ENCODE measurements at places on chromosomes 2 and 18.

DNA sequence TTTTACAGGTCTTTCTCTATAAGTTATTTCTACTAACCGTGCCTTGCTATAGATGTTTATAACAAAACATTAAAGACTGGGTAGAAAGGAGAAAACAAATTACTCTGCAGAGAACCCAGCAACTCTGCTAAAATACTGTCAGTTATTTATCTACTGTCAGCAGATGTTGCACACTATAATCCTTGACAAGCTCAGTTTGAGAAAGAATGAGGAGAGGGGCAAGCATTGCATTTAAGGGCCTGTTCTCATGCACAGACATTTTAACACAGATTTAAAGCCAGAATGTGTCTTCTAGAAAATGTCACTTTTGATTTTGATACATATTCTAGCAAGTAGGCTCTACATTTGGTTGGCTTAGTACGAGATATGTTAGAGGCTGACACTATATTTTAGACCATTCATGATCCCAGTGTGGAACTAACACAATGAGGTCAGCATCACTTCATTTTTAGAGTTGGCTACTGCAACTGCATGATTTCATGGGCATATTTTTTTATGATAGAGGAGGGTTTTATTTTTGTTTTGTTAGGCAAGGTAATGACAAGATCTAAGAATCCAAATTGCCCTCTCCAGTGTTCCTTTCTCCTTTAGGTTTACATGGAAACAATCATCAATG, 516.4 kb downstream of the ZEB2 start:
- DNase-seq: no peak

DNA sequence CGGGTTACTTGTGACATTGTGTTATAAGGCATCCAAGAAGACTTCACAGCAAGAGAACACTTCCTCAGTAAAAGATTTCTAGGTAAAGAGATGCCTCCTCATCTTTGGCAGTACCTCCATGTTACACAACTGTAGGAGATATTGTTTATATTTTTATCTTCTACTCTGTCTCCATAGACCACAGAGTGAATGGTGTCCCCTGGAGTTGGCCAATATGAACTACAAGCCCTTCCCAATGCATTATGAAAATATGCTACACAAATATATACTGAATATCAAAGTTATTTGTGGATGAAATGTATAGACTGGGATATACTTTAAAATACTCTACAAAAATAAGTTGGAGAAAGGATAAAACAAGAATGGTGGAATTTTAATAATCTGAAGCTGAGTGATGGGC, 46.7 kb downstream of the MBOAT2 start:
- no peak for DNase-seq

DNA sequence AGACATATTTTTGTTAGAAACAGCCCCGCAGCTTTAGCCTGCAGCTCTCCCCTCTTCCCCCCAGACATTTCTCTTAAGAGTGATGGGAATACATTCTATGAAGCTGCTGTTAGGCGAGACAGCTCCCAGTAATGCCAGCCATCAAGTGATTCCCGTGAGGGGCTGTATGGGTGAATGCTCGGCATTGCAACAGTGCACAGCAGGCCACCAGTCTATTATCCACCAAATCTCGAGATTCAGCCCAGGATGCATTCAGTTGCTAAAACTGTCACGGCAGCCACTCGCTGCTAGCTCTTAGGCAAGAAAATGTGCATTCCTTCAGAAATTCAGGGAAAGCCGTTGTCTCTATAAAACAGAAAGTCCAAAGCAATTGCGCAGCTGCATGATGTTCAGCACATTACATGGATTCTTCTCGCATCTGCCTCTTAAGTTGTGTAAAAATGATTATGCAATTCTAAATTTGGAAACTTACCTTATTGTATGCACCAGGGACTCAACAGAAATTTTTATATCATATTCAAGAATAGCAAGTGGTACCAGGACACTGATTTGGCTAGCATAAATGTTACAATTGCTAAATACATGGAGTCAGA, 211.3 kb upstream of the ARL4C start:
- DNase-seq: no peak

DNA sequence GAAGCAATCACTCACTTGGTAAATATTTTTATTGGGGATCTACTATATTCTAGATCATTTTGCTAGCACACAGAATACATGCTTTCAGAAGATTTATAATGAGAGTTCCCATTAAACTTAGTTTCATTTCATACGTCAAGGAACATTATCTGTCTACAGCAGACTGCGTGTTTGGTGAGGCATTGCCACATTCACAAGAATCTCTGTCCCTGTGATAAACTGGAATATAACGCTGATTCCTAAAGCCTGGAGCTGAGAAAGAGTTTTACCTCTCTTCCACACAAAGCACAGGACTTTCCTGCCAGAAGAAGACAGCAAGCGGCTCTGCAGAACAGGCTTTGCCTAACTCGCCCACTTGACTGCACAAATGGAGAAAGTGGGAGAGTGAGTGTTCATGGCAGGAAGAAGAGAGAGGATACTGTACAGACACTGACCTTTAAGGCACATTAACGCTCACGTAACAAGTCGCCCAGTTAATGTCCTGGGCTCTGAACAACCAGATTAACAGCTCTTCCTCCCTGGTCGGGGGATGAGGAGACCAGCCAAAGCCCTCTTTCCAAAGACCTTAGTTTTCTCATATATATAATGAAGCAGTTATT, 356.2 kb downstream of the GPD2 start:
- no peak for DNase-seq

DNA sequence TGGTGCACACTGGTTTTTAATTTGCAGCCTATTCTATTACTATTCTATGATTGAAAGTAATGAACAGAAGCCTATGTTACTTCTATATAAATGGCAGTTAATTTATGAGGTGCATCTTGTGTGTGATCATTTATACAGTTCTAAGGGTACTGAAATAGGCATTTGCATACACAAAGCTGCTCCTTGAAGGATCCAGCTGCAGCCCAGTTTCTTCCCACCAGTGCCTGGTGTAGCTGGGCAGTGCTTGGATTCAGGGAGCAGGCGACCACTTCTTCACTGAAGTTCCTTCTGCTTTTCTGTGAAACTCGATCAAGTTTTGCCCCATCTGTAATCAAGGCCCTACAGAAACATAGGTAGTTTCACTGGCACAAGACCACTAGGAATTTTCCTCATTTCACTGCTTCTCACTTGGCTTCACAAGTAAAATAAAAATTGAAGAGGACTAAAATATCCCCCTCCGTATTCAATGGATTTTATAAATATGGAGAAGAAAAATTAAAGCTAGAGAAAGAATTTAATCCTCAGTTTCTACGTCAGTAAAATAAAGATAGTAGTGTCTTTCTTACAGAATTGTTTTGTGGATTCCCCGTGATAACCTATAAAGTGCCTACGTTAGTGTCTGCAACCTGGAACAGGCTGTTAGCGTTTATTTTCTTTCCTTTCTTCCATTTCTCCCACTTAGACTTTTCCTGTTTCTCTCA, 1.7 kb upstream of the LPIN2 start:
- DNase-seq: no peak

DNA sequence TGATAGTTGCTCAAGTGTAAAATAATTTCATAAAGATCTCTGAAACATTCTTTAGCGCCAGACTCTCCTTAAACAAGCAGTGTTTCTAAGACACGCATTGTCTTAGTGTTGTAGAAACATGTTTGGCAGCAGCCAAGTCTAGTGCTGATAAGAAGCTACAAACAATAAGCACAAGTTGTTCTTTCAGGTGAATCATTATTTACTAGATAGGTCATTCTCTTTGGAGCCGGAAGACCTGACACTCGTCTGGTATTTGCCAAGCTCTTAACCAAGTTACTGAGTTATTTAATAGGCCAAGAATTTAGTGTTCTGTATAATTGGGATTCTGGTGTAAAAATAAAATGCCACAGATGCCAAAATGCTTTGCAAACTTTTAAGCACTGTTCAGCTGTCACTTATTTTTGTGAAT, 852.1 kb downstream of the CPS1 start:
- no peak for DNase-seq

DNA sequence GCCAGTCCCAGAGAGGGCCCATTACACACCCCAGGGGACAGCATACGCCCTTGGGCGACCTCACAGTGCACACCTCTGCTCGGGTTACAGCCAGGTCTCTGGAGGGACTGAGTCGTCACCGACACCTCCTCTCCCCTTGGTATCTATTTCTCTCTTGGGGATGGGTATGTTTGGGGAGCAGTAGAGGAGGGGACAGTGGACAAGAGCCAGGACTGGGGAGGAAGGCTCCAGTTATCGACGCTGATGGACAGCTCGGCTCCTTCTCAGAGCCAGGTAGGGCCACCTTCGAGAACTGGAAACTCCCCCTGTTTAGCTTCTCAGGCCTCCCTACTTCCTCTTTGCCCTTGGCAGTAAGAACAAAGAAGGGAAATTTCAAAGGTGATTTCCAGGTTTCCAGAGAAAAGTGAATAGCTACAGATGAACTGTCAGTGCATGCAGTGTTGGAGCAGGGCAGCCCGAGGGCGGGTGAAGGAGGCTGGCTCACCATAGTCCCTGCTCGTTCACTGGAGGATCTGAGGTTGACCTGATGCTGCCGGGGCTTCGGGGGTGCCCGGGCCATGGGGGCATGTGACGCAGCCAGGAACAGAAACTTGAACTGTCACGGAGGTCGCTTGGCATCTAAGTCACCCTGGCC, 4.4 kb upstream of the SEMA4C start:
- DNase-seq: no peak

- DNase-seq: no peak
These were observed 198.0 kb upstream of the CCDC150 start for GRCh38 chr2:196441527-196441926.

DNA sequence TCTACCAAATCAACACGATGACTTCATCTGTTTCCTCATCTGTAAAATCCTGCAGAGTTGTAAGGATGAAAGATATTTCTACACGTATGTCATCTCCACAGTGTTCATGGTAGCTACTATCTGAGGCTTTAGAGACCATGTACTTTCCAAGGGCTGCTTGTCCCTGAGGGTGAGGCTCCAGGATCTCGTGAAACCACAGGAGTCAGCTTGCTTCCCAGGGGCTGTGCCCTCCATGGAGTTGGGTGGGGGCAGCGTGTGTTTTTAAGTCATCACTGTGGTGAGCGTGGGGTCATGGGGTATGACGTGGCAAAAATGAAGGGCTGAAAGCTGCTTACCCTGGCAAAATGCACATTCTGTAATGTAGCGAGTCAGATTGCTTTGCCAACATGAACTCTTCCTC, 81.6 kb downstream of the ASAP2 start:
- no peak for DNase-seq

- no peak for DNase-seq
These were observed 100.7 kb upstream of the FOSL2 start for GRCh38 chr2:28291811-28292440.

DNA sequence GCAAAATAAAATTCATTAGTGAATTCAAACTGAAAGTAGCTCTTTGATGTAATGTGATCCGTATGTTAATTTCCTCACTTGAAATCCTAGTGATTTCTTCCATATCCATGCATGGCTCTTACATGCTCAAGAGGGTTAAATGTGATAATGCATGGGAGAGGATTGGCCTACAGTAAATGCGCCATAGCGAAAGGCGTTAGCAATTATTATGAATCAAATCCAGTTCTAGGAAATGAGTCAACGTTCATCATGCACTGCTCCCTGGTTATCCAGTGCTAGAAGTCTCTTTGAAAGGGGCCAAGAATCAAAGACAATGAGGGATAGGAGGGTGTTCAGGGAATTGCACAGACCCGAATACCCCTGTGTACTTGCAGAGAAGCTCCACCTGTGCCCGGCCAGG, 101.4 kb upstream of the RASGRP3 start:
- no peak for DNase-seq

DNA sequence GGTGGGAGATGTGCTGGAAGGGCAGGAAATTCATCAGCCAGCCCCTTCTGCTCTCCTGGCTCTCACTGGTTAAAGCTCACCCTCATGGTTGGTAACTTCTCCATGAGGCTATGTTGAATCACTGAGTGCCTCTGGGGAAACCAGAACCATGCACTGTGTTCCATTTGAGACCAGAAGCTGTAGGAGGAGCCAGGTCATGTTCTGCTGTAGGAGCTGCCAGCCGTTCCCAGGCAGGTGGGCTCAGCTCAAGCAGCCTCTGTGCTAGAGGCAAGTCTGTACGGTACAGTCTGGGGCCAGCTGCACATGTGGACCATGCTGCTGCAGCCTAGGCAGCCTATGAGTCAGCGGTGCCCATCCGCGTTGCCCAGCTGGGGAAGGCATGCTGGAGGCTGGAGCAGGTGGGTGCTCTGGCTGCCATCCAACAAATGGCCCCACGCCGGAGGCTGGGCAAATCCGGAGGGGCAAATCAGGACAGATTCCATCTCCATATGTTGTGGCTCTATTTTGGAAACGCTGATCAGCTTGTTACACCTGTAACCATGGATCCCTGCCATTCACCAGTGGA, 22.0 kb upstream of the KCNF1 start:
- DNase-seq: no peak

GRCh38 chr18:70420146-70420898, 131.5 kb downstream of the SOCS6 start:
- no peak for DNase-seq

GRCh38 chr18:635171-635570, 22.3 kb upstream of the TYMS start:
- no peak for DNase-seq

GRCh38 chr2:114119862-114120261, 230.0 kb downstream of the ACTR3 start:
- DNase-seq: no peak

DNA sequence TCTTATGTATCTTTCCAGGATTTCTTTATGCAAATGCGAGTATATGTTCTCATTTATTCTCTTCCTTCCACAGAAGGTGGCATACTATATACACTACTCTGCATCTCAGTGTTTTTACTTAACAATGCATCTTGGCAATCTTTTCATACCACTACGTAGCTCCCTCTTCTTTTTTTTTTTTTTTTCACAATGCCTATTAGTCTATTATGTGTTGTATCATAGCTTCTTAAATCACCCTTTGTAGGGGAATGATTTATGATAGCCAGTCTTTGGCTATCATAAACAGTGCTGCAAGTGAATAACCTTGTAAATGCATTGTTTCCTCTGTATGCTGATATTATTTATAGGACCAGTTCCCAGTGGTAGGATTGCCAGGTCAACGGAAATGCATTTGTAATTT, 204.2 kb downstream of the BABAM2 start:
- no peak for DNase-seq

- no peak for DNase-seq
These were observed 282.7 kb upstream of the CDH2 start for GRCh38 chr18:28459587-28459986.

DNA sequence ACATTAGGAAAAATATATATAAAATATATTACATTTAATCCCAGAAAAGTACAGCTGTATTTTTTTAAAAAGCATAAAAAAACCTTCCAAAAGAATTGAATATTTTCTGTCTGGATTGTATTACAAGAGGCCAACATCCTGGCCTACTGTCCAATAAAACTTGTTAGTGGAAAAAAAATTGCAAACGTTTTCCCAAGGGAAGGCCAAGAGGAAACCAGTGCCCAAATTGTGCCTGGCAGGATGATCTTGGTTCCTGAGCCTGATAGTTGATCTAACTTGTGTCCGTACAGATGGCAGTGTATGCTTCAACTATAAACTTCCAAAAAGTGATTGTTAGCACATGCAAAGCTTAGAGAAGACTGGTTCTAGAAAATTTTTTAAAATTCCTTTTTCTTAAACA, 90.6 kb upstream of the LPIN2 start:
- DNase-seq: no peak
